ENCODE measurements at places on chromosomes 11 and 22.

DNA sequence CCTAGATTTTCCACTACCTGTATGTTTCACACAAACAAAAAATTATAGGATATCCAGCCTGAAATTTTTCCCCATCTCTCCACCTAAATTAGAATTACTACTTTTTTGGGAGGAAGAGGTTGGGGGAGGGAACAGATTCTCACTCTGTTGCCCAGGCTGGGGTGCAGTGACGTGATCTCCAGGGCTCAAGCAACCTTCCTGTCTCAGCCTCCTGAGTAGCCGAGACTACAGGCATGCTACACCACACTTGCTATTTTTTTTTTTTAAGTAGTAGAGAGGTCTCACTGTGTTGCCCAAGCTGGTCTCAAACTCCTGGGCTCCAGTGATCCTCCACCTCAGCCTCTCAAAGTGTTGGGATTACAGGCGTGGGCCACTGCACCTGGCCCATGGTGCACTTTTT, 9.5 kb downstream of the JAML start:
- DNase-seq: no peak

DNA sequence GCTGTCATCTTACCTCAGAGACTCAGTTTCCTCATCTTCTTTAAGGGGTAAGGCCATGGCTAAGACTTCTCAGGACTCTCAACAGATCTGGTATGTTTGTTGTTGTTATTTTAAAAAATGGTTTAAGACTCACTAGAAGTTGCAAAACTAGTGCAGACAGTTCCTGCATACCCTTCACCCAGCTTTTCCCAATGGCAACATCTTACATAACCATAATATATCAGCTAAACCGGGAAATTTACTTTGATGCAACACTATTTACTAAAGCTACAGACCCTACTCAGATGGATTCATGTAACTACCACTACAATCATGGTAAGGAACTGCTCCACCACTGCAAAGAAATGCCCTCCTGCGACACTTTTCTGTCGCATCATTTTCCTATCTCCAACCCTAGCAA, 20.4 kb downstream of the LGR4 start:
- DNase-seq: no peak

GRCh38 chr11:12539572-12539971, 134.6 kb upstream of the TEAD1 start:
- no peak for DNase-seq

- DNase-seq: no peak
These were observed 85.2 kb upstream of the IGLL5 start for GRCh38 chr22:22802339-22802970.
